GM23338 (cell line): ENCODE measurements at places on chromosomes 12 and 14.

DNA sequence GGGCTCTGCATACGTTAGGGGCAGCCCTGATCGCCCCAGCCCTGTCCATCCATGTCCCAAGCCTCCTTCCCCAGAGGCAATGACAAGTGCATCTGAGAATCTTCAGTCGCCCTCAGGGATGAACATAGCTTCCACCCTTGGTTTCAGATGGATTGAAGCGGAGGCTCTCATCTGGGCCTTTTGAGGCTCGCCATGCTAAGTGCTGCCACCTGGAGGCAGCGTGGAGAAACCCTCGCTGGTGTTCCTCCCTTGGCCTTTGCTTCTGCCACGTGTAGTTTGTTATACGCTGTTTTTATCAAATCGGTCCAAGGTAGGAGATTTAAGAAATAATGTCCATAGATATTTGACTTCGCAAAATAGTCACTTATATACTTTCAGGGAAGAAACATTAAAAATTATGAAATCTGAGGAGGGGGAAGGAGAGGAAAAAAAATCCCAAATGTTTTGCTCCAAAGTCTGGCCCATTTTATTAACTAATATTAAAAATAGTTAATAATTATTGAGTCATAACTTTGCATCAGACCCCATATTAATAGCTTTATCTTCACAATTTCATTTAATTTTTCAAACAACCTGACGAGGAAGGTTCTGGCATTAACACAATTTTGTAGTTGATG lies 28.8 kb upstream of the LRRC10 start:
- peak; percentile 85 for DNase-seq

DNA sequence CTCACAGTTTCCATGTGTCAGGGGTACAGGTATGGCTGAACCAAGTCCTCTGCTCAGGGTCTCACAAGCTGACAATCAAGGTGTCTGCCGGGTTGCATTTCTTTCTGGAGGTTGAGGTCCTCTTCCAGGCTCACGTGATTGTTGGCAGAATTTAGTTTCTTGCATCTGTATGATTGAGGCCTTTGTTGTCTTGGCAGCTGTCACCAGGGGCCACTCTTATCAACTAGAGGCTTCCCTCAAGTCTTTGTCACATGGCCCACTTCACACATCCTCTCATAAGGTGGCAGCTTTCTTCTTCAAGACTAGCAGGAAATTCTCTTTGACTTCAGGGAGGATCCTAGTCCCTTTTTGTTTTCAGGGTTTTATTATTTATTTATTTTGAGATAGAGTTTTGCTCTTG lies 46.0 kb upstream of the FOS start:
- DNase-seq = no peak

GRCh38 chr12:25716842-25717241 lies 163.8 kb upstream of the LMNTD1 start:
- DNase-seq = no peak

- peak; percentile 82 for DNase-seq
Measured at GRCh38 chr12:42023733-42024494, 120.8 kb downstream of the GXYLT1 start.

- DNase-seq = no peak
Measured at GRCh38 chr14:96417254-96417653, 25.3 kb downstream of the AK7 start.

DNA sequence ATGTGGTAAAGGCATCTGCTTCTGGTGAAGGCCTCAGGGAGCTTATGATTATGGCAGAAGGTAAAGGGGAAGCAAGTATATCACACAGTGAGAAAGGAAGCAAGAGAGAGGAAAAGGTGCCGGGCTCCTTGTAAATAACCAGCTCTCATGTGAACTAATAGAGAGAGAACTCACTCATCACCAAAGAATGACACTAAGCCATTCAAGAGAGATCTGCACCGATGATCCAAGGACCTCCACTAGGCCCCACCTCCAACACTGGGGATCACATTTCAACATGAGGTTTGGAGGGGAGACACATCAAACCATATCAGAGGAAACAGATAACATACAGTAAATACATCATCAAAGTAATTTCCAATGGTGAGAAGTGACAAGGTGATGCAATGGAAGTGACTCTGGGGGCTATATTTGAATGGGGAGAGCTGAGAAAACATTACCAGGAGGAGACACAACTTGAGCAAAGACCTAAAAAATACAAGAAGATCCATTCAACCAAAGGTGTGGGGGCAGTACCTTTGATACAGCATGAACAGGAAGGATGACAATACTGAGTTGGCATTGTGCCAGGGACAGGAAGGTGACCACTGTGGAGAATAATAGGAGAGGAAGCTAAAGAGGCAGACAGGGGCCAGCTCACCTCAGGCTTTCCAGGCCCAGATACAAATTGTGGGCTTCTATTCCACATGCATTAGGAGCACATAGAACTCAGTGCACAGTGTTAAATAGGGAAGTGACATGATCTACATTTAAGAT lies 134.4 kb upstream of the GRIP1 start:
- DNase-seq = no peak

- peak; percentile 10 for DNase-seq
Measured at GRCh38 chr12:115988212-115988611, 289.3 kb downstream of the MED13L start.

DNA sequence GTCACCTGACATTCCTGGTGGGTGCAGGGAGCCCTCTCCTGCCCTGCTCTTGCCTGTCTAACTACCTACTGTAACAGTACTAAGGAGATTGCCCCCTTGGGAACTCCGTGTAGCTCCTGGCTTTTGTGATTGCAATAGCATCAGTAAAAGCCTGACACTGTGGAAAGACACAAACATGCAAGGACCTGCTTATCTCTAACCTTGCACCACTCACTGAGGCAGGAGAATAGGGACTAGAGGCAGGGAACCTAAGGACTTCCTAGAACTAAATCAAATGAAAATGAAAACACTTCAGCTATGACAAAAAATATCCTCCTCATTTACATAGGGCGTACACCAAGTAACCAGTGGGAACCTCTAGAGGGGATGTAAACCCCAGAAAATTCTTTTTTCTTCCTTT lies 28.5 kb downstream of the TUBA1A start:
- DNase-seq = no peak

DNA sequence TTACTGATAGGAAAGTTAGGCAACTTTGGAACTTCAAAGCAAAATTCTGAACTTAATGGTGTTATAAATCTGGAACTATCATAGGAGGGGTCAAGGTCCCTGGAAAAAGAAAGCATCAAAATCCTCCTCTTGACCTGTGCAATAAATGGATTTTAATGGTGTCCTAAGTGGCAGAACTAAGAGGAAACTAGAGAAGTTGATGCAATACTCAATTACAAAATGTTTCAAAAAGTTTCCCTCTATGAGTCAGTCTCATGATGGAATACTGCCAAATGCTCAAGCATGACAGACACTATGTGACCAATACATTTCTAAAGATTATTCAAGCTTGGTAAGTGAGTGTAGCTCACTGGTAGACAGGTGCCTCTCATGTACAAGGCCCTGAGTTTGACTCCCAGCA lies 47.7 kb upstream of the ERGIC2 start:
- no peak for DNase-seq

DNA sequence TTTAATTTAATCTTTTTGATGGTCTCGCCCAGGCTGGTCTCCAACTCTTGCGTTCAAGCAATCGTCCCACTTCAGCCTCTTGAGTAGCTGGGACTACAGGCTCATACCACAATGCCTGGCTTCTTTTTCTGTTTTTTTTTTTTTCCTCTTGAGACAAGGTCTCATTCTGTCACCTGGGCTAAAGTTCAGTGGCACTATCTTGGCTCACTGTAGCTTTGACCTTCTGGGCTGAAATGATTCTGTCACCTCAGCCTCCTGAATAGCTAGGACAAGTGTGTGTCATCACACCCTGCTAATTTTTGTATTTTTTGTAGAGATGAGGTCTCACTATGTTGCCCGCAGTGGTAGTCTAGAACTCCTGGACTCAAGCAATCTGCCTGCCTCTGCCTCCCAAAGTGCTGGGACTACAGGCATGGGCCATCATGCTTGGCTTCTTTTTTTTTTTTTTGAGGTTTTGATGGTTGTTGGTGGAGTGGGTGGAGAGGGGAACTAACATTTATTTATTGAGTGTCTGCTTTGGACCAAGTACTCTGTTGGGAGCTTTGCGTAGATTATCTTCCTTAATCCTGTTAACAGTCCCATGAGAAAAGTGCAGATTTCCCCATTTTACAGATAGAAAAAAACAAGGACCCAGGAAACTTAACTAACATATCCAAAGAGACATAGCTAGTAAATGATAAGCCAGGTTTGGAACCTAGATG lies 102.0 kb downstream of the DIP2B start:
- DNase-seq = no peak

- DNase-seq = peak; percentile 62
Measured at GRCh38 chr12:70692681-70693288, 55.6 kb upstream of the PTPRB start.
